ENCODE measurements at places on chromosomes 12 and 14. TPM values are rescaled to one million over a fixed set of nuclear protein-coding genes. Genes with fewer than 3 reads are reported as not detected.

The SLC25A47 gene
- total RNA-seq: not detected

The KLRC4 gene
- total RNA-seq: not detected

The CCDC88C gene
- total RNA-seq: 0.85 TPM

The CATSPERB gene
- not detected for total RNA-seq

The CD163L1 gene
- total RNA-seq: 0.28 TPM

The DTX1 gene
- not detected for total RNA-seq

The GZMH gene
- total RNA-seq: not detected

The GALNT9 gene
- total RNA-seq: 0.14 TPM

The RPL10L gene
- not detected for total RNA-seq

The ESR2 gene
- total RNA-seq: under 0.01 TPM

The DDIT3 gene
- 124 TPM for total RNA-seq

The MRPS35 gene
- total RNA-seq: 40.7 TPM

The PLEKHG7 gene
- total RNA-seq: not detected

The RNASE7 gene
- total RNA-seq: not detected

The MDP1 gene
- 17.7 TPM for total RNA-seq

The CLEC4E gene
- total RNA-seq: not detected

The PRICKLE1 gene
- total RNA-seq: 4.3 TPM

The ZDHHC22 gene
- total RNA-seq: not detected

The NTF3 gene
- 0.09 TPM for total RNA-seq

The SRGAP1 gene
- 12.3 TPM for total RNA-seq

The CLEC14A gene
- total RNA-seq: 3.6 TPM
